ENCODE measurements at places on chromosomes 12 and 14.

DNA sequence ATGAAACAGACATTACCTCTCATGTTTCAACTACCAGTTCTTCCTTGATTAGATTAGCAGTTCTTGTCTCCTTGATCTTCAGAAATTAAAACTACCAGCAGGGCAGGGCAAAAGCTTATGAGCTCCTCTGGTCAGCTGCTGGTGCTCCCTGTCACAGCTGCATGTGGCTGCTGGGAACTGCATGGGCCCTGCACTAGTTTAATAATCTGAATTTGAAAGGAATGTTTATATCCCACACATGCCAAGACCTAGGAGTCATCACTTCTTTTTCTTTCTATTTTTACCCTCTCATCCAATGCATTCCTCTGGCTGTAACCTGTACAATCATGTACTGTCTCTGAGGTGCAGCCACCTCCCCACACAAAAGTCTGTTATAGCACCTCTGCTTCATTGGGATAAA is 73.9 kb downstream of the ARMH4 start:
- DNase-seq, result no peak

- DNase-seq, result no peak
Observed at GRCh38 chr12:24404086-24404815, 454.8 kb upstream of the SOX5 start.

GRCh38 chr12:79296133-79296532 is 394.6 kb downstream of the PAWR start:
- DNase-seq, result no peak

DNA sequence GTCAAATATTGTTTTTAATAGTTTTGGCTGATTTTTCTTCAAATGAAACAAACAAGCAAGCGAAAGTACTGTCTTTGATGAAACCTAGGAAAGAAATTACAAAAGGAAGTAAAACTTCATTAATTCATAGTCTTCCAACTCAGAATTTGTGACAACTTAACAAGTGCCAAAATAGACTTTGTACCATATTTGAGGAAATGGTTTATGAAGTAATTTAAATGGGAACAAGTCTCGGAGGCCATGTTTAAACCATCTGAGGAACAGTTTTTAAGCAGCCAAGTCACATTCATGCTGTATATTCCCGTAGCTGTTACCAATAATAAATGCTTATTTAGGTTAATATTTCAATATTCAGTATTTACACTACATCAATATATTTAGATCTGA is 745 bp upstream of the ARHGDIB start:
- no peak for DNase-seq

GRCh38 chr14:49106741-49107667 is 479.2 kb downstream of the RPS29 start:
- no peak for DNase-seq
